ENCODE measurements at places on chromosomes 16 and 17.

DNA sequence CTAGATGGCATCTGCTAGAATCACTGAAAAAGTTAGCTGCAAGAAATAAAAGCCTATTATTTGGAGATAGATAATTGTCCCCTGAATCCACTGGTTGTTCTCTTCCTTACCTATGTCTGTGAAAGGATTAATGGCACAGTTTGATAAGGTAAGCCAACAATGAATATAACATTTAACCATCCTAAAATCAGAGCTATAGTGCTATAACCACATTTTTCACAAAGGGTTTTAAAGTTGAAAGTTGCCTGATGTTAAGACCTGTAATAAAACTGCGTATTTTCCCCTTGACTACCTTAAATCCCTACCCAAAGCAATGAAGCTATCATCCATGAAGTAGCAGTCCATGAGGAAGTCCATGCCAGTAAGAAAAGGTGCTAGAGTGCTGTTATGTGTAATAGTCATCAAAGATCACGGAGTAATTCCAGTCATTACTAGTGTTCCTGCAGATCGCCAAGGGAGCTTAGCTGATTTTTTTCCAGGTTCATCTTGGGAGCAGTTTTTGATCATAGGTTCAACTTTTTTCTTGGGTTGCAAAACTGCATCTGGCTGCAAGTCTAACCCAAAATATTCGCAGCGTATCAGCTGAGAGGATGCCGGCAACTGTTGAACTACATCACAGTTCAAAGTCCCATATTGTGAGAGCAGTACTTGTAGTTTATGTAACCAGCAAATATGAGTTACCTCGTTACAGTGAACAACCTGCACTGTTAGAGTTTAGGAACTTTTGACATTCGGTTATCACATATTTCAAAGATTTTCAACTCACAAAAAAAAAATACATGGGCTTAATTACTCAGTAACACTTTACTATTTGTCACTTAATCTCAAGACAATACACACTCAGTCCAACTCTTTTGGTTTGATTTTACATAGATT lies 18.2 kb upstream of the RSL1D1 start:
- no peak for DNase-seq

DNA sequence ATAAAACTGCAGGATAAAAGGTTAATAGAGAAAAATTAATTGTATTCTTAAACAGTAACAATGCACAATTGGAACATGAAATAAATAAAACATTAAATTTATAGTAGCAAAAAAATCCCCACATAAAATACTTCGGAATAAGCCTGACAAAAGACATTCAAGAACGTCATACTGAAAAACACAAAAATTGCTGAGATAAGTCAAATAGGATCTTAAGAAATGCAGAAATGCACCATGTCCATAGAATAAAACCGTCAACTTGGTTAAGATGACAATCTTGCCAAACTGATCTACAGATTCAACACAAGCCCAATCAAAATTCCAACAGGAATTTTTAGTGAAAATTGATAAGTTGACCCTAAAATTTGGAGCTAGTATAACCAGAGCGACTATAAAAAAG lies 76.6 kb downstream of the TBC1D16 start:
- DNase-seq: no peak

DNA sequence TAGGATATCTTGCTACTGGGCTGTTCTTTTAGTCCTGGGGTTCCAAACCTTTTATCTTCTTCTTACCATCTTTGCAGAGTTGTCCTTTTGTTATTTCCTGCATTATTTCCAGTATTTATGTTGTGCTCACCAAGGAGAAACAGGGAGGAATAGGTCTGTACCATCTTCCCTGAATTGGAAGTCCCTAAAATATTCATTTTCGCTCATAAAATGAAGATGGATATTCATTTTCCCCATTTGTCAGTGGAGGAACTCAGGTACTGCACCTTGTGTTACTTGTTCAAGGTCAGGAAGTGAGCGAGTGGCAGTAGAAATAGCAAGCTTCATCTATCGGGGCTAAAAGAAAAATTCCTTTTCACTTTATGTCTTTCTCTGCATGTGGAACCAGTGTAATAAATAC lies 989.7 kb downstream of the CDH11 start:
- no peak for DNase-seq

DNA sequence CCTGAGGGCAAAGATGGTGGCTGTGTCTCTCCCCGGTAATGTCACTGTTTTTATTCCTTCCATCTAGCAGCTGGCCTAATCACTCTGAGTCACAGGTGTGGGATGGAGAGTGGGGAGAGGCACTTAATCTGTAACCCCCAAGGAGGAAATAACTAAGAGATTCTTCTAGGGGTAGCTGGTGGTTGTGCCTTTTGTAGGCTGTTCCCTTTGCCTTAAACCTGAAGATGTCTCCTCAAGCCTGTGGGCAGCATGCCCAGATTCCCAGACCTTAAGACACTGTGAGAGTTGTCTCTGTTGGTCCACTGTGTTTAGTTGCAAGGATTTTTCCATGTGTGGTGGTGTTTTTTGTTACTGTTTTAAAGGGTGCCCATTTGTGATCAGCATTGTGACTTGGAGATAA lies 5.5 kb upstream of the RAPGEFL1 start:
- DNase-seq: no peak

- no peak for DNase-seq
These were observed 44.1 kb upstream of the ACSF3 start for GRCh38 chr16:89049484-89050118.

- no peak for DNase-seq
These were observed 2.0 kb downstream of the CRYM start for GRCh38 chr16:21276090-21276489.

- no peak for DNase-seq
These were observed 202 bp downstream of the CEP131 start for GRCh38 chr17:81222620-81222905.

DNA sequence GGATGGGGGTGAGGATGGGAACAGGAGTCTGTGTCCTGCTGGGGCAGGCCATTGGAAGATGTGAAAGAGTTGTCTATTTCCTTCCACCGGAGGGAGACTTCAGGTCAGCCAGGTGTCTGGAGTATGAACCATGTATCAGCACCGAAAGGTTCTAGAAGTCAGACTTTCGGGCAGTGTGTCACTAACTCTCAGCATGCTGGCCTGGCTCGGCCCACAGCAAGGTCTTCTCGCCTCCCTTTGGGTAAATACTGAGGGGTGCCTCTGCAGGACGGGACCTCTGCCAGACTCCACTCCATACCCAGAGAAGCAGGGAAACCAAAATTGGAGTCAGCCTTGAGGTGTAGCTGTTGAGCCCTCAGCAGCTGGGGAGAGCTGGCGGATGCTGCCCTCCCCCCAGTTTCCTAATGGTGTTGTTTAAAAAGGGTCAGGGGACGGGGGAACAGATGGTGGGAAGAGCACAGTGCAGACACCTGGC lies 507 bp downstream of the CIITA start:
- DNase-seq: no peak

GRCh38 chr16:20740007-20740883 lies 1.4 kb downstream of the THUMPD1 start:
- DNase-seq: no peak

- DNase-seq: no peak
These were observed 116.8 kb downstream of the ANKRD11 start for GRCh38 chr16:89373355-89374110.

DNA sequence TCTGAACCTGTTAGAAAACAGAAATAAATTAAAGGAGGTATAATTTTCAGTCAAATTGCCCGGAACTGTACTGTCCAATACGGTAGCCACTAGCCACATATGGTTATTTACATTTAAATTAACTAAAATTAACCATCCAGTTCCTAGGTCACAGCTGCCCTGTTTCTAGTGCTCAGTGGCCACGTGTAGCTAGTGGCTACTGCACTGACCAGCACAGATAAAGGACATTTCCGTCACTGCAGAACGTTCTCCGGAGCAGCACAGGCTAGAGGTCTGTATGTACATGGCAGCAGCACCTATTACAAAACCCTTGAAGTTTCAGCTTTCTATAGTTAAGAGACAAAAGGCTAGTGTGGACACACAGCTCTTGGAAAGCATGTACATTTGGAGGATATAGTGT lies 33.7 kb downstream of the CPSF4L start:
- DNase-seq: no peak

- no peak for DNase-seq
These were observed 26.0 kb downstream of the TK2 start for GRCh38 chr16:66523861-66524354.

- DNase-seq: no peak
These were observed 648 bp upstream of the ERCC4 start for GRCh38 chr16:13919330-13919682.

DNA sequence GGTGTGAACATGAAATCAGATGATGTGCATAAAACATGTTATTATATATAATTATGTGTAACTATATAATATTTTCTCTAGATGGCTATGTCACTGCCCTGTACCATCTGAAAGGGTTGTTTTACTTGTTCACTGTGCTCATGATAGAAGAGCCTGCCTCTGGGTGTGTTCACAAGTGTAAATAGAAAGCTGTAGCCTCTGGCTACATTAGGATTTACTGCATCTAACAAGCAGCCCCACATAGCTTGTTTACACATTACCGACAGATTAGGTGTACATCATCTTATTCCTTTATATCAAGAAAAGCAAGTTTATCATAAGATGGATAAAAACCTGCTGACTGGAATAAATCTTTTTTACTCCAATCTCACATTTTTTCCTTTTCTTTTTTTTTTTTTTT lies 46.1 kb downstream of the CHD9 start:
- DNase-seq: no peak

GRCh38 chr17:32239456-32239855 lies 26.2 kb upstream of the RHBDL3 start:
- DNase-seq: no peak

- DNase-seq: no peak
These were observed 75.1 kb downstream of the SHISA9 start for GRCh38 chr16:12976496-12976895.

- DNase-seq: no peak
These were observed 12.0 kb downstream of the UNC13D start for GRCh38 chr17:75832164-75832651.

- DNase-seq: no peak
These were observed 30.8 kb downstream of the NLRP1 start for GRCh38 chr17:5553479-5553878.

DNA sequence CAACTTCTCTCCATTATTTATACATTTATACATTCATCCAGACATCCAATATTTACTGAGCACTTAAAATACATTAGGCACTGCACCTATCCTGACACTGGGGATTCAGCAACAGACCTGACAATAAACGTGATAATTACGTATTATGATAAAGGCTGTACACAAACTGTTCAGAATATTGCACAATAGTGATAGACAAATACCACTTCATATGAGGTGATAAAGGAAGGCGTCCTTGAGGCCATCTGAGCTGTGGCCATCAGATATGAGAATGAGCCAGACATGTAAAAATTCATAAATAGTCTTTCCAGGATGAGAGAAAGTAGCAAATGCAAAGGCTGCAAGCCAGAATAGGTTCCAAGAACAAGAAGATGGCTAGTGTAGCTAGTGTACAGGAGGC lies 8.6 kb downstream of the USP32 start:
- no peak for DNase-seq

- no peak for DNase-seq
These were observed 11.5 kb downstream of the CEP295NL start for GRCh38 chr17:78891406-78892061.

- DNase-seq: no peak
These were observed 8.9 kb downstream of the CPPED1 start for GRCh38 chr16:12794486-12795387.

DNA sequence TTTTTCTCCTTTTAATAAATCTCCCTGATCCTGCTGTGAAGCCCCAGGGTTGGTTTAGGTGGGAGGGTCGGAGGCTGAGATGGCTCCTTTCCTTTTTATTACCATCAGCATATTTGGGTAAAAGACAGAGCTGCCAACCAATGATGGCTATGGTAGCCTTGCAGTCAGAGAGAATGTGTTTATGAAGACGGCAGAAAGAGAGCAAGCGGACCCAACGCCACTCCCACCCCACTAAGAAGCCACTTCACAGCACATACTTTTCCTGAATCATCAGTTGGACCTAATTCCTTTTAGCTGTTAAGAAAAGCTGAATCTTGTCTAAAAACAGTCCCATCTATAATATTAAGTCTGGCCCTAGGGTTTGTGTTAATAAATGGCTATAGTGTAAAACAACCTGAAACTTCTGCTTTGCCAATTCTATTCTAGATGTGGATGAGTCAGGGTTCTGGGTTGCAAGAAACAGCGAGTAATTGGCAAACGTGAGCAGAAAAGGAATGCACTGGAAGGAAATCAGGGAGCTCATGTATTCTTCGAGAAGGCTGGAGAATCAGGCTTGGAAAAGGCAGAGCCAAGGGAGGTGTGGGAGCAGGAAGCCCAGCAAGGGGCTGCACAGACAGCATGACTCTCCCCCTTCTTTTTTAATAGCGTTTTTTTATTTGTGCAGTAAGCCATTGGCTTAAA lies 34.0 kb upstream of the PRKCA start:
- DNase-seq: no peak

DNA sequence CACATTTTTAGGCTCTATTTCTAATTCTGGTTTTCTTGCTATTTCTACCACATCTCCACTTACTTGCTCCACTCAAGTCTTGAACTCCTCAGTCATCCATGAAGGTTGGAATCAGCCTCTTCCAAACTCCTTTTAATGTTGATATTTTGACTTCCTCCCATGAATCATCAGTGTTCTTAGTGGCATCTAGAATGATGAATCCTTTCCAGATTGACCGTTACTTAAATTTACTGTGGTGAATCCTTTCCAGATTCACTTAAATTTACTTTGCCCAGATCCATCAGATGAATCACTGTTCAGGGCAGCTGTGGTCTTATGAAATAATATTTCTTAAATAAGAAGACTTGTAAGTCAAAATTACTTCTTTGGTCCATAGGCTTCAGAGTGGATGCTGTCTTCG lies 32.4 kb downstream of the CLTC start:
- no peak for DNase-seq

- DNase-seq: no peak
These were observed 494.4 kb downstream of the HS3ST4 start for GRCh38 chr16:26186091-26186615.

DNA sequence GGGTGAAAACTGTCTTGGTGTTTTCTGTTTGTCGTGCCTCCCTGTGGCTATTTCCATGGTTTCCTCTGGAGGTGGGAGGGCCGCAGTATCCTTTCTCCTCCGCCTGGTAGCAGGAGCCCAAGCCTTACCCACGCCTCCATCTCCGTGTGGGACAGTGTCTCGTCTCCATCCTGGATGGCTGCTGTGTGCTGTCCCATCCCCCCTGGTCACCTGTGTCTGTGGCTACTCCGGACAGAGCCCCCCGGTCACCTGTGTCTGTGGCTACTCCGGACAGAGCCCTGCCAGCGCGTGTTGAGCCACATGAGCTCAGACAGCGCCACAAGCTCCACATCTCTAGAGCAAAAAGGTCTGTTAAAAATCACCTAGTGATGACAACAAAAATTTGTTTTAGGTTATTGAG lies 198.2 kb upstream of the CHMP6 start:
- DNase-seq: no peak

GRCh38 chr16:24344784-24345183 lies 88.6 kb downstream of the CACNG3 start:
- DNase-seq: no peak

- no peak for DNase-seq
These were observed 834.3 kb upstream of the CDH8 start for GRCh38 chr16:62870554-62870953.

GRCh38 chr16:35177851-35178250 lies 1718.4 kb downstream of the TP53TG3F start:
- DNase-seq: no peak
